ENCODE measurements at places on chromosomes 16 and 17.

GRCh38 chr17:29116804-29117753 is 63.1 kb downstream of the MYO18A start:
- DNase-seq, result peak; percentile 60

GRCh38 chr16:56669005-56669839 is at the start of gene MT1H:
Gene MT1H, plus strand, starts transcription at chr16:56669814. Its CDS starts 71 bp downstream, at chr16:56669885.
- DNase-seq, result no peak

GRCh38 chr17:55090079-55090492 is 121.5 kb downstream of the STXBP4 start:
- DNase-seq, result no peak

DNA sequence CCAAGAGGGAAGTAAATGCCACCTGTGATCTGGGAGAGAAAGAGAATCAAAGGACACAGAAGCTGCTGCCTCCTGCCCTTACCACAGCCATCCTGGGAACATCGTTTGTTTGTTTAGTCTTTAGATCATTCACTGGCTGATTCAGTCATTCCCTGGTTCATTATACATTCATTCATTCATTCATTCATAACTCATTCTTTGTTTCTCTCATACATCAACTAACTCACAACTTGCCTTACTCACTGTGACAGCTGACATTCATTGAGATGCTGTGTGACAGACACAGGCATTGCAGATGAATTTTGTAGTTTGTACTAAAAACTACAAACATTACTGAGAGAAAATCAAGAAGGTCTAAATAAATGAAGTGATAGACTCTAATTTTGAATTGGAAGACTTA is 291.0 kb upstream of the TNRC6C start:
- DNase-seq, result no peak

GRCh38 chr17:31134576-31134975 is 39.8 kb downstream of the NF1 start:
- peak; percentile 24 for DNase-seq

DNA sequence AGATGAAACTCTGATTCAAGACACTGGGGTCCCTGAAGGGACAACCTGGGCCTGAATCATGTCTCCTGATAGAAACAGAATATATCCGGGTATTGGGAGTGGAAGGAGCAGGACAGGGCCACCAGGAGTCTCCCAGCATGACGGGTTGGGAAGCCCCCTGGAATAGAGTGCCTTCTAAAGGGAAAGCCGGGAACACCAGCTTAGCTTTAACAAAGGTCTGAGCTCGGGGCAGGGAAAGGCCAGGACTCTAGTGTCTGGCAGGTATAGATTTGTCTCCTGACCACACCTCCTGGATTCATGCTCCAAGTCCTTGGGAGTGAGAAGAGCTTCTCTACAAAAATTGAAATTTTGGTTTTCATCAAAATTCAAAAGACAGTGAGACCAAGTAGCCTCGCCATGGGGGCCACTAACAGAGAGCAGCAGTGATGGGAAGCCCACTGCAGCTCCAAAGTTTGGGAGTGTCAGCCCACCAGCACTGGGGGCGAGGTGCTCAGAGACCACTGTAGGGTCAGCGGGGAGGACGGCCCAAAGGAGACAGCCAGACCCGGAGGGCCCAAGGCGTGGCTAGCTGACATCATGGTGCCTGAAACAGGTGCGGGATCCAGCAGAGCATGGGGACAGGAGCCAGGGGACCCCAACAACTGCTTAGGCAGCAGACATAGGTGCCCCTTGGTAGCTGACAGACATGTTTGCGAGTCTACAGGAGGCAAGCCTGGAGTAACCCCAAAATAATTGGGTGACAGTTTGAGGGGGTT is 81.0 kb downstream of the C16orf78 start:
- DNase-seq, result no peak

- no peak for DNase-seq
Observed at GRCh38 chr16:76490036-76490639, 212.9 kb downstream of the CNTNAP4 start.

DNA sequence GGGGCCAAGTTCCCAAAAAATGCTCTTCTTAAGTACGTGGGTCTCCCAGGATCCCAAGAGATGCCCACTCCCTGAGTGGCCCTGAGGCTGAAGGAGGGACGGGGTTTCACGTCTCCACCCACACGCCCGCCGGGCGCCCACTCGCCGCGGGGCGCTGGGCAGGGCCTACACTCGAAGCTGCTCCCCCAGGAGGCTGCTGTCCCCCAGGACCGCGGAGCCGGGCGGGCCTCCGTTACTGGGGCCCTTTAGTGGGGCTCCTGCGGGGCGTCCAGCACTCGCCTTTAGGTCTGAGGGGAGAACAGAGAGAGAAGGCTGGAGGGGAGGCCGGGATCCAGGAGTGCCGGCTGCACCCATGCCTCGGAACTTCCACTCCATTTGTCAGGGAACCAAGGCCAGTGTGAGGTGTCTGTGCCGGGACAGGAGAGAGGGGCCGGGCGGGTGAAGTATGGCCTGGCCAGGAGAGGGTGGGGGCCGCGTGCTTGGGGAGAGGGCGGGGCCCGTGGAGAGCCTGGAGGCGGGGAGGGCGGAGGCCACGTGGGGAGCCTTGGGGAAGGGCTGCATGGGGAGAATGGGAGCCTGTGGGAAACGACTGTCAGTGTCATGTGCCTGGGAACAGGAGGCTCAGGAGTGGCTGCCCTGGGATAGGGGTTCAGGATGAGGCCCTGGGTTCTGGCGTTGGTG is 18.8 kb downstream of the NUBP1 start:
- DNase-seq, result no peak

- peak; percentile 33 for DNase-seq
Observed at GRCh38 chr17:49996495-49997300, 1.7 kb upstream of the DLX3 start.

GRCh38 chr16:16109453-16110110 is 113.7 kb downstream of the ABCC6 start:
- DNase-seq, result no peak

DNA sequence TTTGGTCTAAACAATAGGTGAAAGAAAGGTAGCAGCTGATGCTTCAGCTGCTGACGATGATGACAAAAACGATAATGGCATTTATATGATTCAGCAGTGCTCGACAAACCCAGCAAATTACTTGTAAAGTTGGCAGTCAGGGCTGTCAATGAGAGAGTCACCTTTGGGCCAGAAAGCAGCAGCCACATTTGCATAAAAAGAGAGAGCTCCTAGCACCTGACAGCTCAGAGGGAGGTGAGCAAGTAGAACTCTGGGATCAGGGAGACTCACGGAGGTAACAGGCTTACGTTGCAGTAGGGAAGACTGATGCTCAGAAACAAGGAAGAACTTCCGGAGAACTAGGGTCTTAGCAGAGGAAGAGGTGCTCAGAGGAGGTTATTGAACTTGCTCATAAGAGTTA is 291.9 kb upstream of the ZFHX3 start:
- DNase-seq, result no peak

GRCh38 chr16:21626659-21627277 is 25.6 kb downstream of the IGSF6 start:
- peak; percentile 89 for DNase-seq

- DNase-seq, result no peak
Observed at GRCh38 chr17:40130352-40131042, 8.7 kb downstream of the MSL1 start.

DNA sequence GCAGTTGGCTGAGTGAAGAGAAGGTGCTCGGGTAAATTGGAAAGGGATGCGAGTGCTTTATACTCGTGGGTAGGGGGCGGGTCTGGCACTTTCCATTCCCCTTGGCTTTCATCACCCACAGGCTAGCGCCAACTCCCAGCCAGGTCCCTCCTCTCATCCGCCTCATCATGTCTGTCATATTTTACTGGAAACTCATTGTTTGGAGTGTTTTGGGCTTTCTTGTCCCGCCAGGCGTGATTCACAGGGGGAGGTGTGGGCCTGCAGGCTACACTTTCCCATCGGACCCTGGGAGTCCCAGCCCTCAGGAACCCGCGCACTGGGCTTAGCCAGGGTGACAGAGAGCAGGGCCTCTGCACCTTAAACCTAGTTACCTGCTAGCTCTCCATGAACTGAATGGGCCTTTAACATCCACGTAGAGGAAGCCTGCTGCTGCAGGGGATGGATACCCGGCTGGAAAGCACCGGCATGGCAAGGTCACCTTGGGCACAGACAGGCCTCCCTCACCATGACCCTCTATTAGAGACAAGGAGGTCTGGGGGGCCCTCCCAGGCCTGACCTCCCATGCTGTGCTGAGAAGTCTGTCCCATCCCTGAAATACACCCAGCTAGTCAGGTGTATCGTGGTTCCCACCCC is at the start of gene KRT14:
KRT14 (minus strand) TSS at position 33 of the 633 bp plus-strand sequence. CDS start 61 bp downstream, outside the sequence.
- DNase-seq, result peak; percentile 28

GRCh38 chr17:10631048-10631700 is 25.9 kb downstream of the MYH3 start:
- DNase-seq, result peak; percentile 31

DNA sequence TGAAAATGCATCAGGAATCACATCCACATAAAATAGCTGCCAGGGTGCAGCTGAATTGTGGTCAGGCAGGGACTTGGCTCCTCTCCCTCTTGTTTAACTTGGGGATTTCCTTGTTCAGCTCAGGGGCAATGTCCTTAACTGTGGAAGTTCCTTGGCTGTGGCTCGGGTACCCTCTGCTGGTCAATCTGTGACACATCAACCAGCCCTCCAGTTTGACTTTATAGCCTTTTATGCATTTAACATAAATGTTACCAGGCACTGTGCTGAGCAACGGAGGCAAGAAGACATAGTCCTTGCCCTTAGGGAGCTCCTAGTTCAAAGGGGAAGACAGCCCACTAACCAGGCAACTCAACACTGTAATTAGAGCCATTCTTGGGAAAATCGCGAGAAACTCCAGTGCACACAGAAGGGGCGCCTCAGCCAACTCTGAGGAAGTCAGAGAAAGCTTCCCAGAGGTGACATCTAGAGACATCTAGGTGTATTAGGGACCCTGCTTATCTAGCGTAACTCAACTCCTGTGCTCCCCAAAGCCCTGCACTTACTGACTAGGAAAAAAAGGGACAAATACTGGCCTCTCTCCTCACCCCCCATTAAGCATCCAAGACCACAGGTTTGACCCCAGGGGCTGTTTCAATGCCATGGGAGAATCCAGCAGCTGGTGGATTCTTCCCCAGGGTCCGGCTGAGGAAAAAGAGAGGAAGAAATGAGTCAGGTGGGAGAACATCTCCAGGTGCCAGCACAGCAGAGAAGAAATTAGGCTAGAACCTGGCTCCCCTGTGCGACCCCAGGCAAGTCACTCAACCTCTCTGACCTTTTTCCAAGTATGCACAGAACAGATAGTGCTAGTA is 17.3 kb upstream of the EEF2K start:
- DNase-seq, result peak; percentile 88

DNA sequence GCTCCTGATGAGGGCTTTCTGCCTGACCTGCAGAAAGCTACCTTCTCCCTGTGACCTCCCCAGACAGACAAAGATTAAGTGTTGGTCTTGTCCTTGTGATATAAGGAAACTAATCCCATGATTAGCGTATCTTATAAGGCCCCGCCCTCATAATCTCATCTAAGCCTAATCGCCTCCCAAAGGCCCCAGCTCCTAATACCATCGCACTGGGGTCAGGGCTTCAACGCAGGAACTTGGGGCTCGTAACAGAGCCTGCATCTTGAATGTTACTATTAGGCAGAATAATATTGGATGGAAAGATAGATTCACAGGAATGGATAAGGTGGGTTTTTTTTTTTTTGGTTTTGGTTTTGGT is 78.9 kb downstream of the C16orf95 start:
- no peak for DNase-seq

- no peak for DNase-seq
Observed at GRCh38 chr17:81111066-81111465, 54.2 kb upstream of the PVALEF start.

Data from fibroblast of skin of scalp (primary cell).